ENCODE measurements at places on chromosomes 3 and 15.
A peak's percentile ranks its signal among the peaks of the same experiment; 100 is the strongest.

DNA sequence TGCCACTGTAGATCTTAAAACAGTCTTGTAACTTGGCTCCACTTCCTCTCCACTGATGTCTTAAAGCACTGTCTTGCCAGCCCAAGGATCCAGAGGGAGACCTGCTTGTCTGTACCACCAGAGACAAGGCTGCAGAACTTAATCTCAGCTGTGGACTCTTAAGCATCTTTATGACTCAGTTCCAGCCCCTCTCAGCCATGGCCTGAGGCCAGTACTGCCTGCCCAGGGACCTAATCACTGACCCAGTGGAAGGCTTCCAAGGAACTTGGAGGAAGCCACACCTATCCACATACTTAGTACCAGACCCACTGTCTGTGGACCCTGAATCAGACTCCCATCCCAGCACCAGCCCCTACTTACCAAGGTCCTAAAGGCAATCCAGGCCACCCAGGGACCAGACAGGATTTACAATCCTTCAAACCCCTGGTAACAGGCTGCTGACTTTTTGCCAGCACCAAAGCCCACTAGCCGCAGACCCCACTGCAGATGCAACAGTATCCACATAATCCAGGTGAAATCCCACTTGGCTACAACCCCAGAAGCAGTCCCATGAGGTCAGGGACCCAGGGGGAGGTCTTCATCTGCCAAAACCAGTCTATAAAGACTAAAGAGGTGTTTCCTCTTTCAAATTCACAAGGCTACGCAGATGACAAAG, 41.9 kb upstream of the PRR20G start:
- no peak for DNase-seq

- no peak for DNase-seq
Measured at GRCh38 chr15:29400701-29401100, 131.1 kb upstream of the NSMCE3 start.

GRCh38 chr15:27990521-27991515, 108.3 kb downstream of the OCA2 start:
- no peak for DNase-seq

GRCh38 chr15:99209326-99209725, 40.1 kb downstream of the TTC23 start:
- DNase-seq = no peak

GRCh38 chr3:47601281-47601680, 22.6 kb upstream of the CSPG5 start:
- no peak for DNase-seq

GRCh38 chr3:124201786-124202185, 209.9 kb upstream of the ROPN1 start:
- DNase-seq = no peak

DNA sequence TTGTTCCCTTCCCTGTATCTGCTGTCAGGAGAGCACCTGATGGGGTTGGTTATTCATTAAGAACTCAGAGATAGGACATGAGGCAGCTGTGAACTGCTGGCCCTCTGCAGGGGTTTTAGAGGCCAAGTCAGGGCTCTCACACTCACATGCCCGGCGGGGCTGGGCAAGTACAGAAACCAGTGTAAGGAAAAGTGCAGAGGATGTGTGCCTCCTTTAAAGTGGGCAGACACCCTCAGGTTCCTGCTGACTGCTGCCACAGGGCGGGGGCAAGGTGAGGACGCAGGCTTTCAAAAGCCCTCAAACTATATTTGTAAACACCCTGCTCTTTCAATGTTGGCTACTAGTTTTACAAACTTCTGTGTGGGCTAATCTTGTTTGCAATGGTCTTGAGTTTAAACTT, 22.4 kb downstream of the CXCR6 start:
- DNase-seq = no peak

GRCh38 chr3:64358853-64359252, 133.6 kb upstream of the PRICKLE2 start:
- DNase-seq = no peak

DNA sequence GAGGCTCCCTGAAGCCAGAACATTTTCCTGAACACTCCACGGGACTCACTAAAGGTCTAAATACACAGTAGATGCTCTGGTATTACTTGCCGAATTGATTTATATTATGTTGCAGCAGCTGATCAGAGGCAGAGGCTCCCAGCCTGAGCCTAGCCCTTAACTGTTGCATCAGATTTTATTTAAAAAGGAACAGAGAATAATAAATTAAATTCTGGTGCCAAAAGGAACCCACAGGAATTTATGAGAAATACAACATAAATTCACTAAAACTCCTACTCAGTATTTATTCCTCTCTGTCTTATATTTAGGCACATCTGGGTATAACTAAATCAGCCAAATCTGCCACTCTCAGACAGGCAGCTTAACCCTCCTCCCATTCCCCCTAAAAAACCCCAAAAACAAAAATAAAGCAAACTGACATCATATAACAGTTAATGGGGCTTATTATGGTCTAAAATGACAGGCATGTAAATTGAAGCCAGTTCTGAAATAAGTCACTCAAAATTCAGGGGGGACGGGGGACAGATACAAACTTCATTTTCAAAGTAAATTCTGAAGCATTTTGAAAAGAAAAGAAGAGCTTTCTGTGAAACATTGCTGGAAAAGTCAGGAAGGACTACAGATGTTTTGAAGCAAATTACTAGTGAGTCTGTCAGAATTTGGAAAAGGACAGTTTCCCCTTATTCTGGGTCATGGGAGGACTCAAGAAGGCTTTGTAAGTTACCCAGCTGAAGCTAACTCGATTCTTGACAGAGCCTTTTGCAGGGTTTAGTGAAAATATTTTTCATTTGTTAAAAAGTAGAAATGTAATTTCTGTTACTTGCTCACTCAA, 53.8 kb upstream of the CORO2B start:
- DNase-seq = no peak

- no peak for DNase-seq
Measured at GRCh38 chr3:60056404-60056803, 1006.6 kb upstream of the CFAP20DC start.

GRCh38 chr15:51499379-51499976, 123.1 kb downstream of the DMXL2 start:
- DNase-seq = no peak

- DNase-seq = no peak
Measured at GRCh38 chr15:34768530-34768929, 13.7 kb upstream of the GJD2 start.

DNA sequence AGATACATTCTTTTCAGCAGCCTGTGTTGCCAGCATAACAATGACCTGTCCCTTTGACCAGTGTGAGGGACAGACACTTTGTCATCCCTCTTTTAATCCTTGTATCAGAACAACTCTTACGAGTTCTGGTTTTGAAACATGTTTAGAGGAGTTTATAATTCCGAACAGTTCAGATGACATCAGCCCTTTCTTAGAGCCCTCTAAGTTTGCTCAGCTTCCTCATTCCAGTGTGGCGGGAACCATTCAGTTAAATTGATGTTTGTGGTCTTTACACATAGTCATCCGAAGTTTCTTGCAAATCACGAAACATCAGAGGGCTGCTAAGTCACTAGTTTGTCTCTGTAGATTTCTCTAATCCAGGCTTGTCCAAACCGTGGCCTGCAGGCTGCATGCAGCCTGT, 102.5 kb downstream of the AKAP13 start:
- DNase-seq = no peak

- DNase-seq = no peak
Measured at GRCh38 chr15:79689030-79689429, 207.8 kb downstream of the MTHFS start.

- DNase-seq = no peak
Measured at GRCh38 chr3:143306407-143306806, 186.8 kb downstream of the CHST2 start.

GRCh38 chr15:88220443-88221335, 35.9 kb downstream of the NTRK3 start:
- DNase-seq = no peak

DNA sequence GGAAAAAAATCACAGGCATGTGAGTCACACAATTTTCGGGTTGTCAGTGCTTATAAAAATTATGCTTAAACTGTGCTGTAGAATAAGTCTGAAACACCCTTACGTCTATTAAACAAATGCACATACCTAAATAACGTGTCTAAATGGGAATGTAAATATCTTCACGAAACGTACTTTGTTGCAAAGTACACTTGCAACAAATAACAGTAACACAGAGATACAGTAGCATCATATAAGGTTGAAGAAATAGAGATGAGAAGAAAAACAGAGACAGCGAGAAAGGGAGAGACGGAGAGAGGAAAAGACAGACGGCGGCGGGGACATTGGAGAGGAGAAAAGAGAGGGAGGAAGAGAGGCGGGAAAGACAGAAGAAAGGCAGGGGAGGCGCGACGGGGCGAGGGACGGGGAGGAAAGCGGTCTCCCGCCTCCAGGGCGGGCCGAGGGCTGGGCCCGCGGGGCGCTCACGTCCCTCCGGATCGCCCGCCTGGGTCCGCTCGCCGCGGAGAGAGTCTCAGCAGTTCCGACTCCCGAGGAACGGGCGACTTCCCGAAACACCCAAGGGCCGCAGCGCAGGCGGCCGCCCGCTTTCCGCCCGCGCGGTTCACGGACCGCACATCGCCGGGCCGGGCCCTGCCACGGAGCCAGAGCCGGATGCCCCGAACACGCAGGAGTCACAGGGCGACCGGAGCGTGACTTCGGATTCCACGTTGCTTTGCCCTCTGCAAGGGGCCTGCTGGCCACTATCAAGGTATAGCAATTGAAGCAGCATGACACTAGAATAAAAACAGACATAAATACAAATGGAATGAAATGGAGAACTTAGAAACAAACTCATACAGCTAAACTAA, 153.4 kb downstream of the LMLN start:
- DNase-seq = peak; percentile 2

- no peak for DNase-seq
Measured at GRCh38 chr3:72340476-72341379, 507.5 kb downstream of the SHQ1 start.

GRCh38 chr15:57390583-57390982, 14.3 kb downstream of the CGNL1 start:
- DNase-seq = no peak

- DNase-seq = no peak
Measured at GRCh38 chr3:7285505-7285904, 424.6 kb downstream of the GRM7 start.

DNA sequence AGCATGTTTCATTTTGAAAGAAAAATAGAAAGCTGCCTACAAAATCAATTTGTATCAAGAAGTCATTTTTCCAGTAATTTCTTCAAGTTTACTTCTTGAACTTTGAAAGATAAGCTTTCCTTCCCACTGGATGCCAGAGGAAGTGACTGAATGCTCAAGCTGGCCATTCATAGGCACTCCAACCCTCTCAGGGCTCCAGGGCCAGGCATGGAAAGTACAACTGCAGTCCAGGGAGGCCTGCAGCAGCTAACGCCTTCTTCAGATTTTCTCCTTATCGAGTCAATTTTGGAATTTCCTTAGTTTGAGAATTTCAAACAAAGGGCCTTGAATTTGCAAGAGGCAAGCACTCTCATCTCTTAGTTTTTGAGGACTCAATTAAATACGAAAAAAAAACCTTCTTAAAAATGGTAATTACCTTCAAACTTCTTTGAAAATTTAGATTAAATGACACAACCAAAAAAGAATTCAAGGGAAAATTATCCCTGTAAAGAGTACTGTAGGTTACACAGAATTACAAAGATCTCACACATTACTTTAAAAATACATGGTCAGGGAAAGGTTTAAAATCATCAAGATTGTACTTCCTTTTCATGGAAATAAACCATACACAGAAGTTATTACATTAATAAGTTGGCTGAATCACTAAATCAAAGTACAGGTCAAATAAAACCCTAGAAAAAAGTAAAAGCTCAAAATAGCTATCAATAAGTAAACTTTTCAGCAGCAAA, 2.5 kb downstream of the UBP1 start:
- DNase-seq = no peak

DNA sequence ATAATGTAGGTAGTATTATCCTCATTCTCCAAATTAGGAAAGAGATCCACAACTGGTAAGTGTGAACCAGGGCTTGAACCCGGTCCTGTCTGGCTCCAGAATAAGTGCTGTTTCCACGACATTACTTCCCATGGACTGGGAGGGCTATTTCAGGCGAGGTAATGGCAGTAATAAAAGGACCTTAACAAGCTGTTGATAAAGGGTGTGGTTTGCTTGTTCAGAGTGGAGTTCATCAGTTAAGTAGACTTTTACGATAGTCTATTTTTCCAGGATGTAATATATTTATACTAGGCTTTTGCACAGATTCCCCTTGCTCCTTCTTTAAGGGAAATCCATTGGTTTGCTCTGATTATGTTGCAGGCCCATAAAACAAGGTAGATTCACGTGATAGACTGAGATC, 88.4 kb upstream of the TNFAIP8L3 start:
- no peak for DNase-seq

DNA sequence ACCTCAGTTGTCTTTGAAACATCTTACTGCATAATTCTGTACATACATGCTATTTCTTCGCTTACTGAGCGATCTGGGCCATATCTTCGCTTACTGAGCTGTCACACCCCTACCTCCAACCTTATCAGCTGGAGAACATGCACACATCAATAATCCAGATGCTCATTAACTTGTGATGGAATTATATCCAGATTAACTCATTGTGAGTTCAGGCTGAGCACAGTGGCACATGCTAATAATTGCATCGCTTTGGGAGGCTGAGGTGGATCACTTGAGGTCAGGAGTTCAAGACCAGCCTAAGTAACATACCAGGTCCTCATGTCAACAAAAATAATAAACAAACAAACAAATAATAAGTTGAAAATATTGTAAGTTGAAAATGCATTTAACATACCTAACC, 19.3 kb upstream of the ANXA2 start:
- no peak for DNase-seq

GRCh38 chr3:32180141-32180784, 58.2 kb upstream of the CMTM8 start:
- DNase-seq = no peak

DNA sequence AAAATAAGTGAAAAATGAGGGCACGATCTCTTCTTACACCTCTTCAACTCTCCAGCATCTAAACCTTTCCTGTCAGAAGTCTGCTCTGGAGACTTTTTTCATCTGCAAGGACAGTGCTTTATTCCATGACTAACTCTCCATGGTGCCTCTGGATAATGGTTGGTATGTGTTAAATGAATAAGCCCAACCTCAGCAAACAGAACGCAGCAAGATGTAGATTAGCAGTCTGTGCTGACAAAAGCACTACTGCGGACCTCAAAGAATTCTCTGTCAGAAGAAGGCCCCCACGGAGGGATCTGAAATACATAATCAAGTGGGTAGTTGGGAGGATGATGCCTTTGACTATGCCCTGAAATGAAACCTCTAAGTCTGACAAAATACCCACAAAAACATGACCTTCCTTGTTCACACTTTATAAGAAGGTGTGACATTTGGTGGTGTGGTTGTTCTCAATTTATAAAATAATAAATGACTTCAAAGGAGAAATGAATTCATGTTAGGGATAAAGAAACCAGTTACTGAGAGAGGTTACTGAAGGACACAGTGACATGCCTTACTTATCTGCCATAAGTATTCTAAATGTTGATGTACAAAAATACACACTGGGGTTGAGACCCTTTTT, 43.2 kb upstream of the ADCY5 start:
- no peak for DNase-seq

Data from stimulated activated CD4-positive, alpha-beta T cell treated with anti-CD3 and anti-CD28 coated beads, Interleukin-12 subunit alpha, Interleukin-12 subunit beta, amount 100 ng/mL, for 4 hours (primary cell).